HS-5 (cell line): ENCODE measurements at places on chromosomes 16 and 17.

DNA sequence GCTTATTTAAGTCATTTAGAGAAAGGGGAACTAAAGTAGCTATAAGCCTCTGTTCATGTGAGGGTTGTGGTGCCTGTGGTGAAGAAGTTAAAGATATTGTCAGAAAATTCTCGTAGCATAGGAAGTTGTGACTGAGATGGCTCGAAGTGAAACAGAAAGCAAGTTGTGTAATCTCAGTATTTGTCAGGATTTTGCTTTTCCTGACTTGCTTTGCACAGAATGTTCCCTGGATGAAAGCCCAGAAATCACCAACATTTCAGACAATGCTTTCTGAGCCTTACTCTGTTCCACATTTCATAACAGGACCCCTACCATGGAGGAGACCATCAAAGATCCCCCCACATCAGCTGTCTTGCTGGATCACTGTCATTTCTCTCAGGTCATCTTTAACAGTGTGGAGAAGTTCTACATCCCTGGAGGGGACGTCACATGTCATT is 10.6 kb downstream of the CALCOCO2 start:
- DNase-seq = no peak

- DNase-seq = no peak
Measured at GRCh38 chr17:14593956-14594355, 293.1 kb downstream of the HS3ST3B1 start.

- DNase-seq = no peak
Measured at GRCh38 chr17:51435641-51436091, 175.3 kb downstream of the UTP18 start.

- DNase-seq = peak; percentile 69
Measured at GRCh38 chr16:12674071-12674470, 129.6 kb downstream of the CPPED1 start.

DNA sequence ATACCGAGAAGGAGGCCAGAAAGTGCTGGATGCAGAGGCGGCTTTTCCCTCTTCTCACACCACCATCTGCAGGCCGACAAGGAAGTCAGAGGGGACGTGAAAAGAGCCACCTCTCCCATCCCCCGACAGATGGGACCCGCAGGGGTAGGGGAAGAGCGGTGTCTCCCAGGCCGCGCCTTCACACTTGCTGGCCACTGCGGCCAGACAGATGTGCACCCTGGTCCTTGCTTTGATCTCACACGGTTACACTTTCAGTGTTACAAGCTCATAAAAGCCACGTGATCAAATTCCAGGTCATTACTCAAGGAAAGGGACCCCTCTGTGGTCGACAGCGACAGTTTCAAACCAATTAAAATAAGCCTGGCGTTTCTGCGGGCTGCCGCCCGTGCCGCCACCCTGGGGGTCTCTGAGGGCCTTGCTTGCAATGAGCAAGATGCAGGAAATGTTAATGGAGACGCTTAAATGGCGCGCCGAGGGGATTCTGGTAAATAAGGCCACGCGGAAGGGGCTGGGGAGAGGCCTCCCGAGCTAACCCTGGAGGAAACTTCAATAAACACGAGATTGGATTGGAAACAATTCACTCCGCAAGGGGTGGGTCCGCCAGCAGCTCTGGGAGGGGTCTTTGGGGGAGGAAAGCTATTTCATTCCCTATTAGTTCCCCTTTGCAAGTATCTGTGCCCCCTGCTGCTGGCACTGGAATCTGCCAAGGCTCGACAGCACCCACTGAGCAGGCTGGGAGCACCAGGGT is 240.9 kb downstream of the ENGASE start:
- no peak for DNase-seq

- no peak for DNase-seq
Measured at GRCh38 chr16:85103114-85104079, 8.9 kb downstream of the CIBAR2 start.

GRCh38 chr16:74562117-74562516 is 44.8 kb downstream of the GLG1 start:
- DNase-seq = no peak

GRCh38 chr16:78297066-78297666 is 197.7 kb downstream of the WWOX start:
- DNase-seq = no peak
